Bronchial smooth muscle cell (primary cell): ENCODE measurements at places on chromosomes 11 and 22. TPM values are rescaled to one million over a fixed set of nuclear protein-coding genes. Genes with fewer than 3 reads are reported as not detected.

The POTEH gene
- not detected in 2 replicates for total RNA-seq

The FZD4 gene
- total RNA-seq = 30.6 and 33.6 TPM in 2 replicates

The GAL gene
- total RNA-seq = 0.09 and 0.47 TPM in 2 replicates

The CALCA gene
- not detected in 2 replicates for total RNA-seq

The CFAP300 gene
- total RNA-seq = 1.8 and 4.7 TPM in 2 replicates

The RTN4R gene
- total RNA-seq = 0.32 TPM in 1 of 2 replicates, not detected in the other

The C22orf31 gene
- total RNA-seq = not detected in 2 replicates

The C1QTNF5 gene
- total RNA-seq = 6.9 and 9.1 TPM in 2 replicates

The WNT7B gene
- under 0.01 TPM in 1 of 2 replicates, not detected in the other for total RNA-seq

The OLFML1 gene
- 7.1 and 16.4 TPM in 2 replicates for total RNA-seq

The PANX3 gene
- total RNA-seq = not detected in 2 replicates

The ASRGL1 gene
- 0.09 and 0.32 TPM in 2 replicates for total RNA-seq

The CCND1 gene
- total RNA-seq = 336 and 341 TPM in 2 replicates

The KLHL35 gene
- total RNA-seq = 0.43 and 2.5 TPM in 2 replicates

The C11orf65 gene
- total RNA-seq = 1.6 and 1.9 TPM in 2 replicates
